ENCODE measurements at places on chromosomes 7 and 10.

DNA sequence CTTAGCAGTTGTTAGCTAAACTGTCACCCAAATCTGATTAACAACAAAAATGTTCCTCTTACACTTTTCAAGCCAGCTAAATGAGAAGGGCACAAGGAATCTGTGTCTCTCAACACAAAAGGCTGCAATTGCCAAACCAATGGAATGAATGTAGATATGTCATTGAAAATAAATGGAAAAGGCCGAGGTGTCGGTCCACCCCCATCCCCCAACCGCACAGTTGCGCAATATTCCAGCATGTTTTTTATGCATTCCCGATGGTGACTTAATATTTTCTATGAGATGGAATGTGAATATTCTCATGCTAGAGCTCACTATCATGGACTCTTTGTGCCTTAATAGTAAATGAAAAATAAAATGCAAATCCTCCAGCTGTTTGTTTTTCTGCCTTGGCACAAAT lies 181.6 kb upstream of the LRGUK start:
- no peak for DNase-seq

DNA sequence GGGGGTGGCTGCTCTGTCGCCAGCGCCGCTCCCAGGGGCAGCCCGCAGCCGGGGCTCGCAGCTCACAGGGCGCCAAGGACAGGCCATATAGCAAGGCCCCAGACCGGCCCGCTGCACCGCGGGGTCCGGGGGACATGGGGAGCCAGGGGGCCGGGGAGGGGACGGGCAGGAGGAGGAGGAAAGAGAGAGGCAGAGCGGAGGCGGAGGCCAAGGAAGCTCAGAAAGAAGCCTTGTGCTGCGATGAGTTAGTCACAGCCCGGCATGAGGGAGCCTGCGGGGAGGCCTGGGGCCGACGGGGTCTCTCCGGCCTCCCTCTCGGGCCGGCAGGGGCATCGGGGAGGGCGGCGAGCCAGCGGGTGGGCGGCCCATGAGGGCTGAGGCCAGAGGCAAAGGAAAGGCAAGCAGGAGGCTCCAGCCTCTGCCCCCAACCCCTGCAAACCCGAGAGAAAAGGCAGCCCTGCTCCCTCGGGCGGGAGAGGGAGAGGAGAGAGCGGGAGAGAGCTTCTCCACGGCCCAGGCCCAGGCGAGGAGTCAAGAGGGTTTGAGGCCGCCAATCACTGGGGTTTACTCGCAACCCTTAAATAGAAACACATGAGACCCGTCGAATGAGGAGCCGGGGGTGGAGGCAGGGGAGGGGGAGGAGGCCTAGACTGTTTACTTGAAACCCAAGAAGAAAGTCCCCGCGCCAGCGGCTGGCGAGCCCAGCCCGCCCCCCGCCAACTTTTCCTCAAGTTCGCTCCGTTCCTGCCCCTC lies 167.9 kb downstream of the NEURL1 start:
- peak; percentile 91 for DNase-seq

GRCh38 chr7:13055732-13056368 lies 368.4 kb downstream of the ARL4A start:
- DNase-seq, result no peak

DNA sequence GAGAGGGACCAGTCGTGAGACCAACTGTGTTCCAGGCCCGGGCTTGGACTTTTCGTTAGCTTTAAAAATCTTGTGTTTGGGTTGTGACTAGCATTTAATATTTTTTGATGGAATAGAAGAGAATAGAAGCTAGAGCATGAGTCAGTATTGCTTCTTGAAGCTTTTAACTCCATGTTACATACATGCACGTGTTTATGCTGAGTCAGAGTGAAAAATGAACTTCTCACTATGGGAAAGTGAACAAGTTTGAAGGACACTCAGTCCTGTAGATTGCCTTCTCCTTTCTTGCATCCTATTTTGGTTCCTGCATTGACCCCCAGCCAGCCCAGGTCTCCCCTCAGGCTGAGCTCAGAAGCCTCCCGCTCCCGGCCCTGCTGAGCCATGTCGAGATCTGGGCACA lies 31.8 kb downstream of the GHRHR start:
- DNase-seq, result peak; percentile 42

DNA sequence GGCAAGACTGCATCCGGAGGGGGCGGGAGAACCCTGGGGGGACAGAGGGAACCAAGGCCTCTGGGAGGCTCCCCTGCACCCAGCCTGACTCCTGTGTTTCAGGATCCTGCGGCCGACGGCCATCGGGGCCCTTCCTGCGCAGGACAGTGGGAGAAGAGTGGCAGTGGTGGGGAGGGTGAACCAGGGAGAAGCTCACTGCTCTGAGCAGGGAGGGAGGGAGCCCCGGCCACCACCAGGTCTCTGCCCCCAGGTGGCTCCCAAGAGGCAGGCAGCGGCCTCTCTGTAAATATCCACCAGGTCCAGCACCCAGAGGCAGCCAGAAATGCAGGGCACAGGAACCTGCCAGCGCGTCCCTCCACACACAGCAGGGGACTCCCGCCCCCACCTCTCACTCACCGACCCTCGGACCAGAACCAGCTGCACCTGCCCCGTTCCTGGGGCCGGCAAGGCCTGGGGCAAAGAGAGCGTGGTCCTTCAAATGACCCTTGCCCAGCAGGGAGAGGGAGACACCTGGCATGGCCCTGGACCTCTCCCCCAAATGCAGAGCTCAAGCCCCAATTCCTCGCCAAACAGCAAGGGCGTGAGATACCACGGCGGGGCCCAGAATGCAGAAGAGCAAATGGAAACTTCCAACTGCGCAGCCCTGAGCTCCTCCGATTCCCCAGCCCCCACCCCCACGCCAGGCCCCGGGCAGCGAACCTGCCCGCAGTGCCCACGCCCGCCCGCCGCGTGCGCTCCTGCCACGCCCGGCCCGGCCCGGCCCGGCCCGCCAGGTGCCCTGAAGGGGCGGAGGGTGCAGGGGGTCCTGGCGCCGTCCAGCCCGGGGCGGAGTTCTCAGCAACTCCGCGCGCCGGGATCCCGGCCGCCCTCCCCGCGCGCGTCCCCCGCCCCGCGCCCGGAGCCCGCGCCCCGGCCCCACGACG lies 805 bp downstream of the RASGEF1A start:
- peak; percentile 41 for DNase-seq
